ENCODE measurements at places on chromosomes 6 and 20.

DNA sequence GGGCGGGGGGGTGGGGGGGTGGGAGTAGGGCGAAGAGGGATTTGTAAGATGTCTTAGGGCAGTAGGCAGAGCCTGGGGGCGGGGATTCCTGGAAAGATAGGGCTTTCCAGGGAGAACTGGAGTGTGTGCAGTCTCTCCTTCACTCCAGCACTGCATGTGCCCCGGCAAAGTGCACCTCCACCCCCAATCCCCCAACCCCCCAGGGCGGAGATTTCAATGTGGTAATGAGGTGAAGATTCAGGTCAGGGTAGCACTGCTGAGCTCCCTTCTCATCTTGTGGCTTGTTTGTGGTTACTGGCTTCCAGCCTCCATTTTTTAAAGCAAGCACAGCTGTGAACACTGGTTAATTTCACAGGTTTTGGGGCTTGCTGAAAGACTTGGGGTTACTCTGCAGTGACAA is 5.9 kb downstream of the TMEM239 start:
- no peak for DNase-seq

- DNase-seq: peak; percentile 85
Measured at GRCh38 chr6:4059115-4059777, 19.7 kb downstream of the FAM217A start.

DNA sequence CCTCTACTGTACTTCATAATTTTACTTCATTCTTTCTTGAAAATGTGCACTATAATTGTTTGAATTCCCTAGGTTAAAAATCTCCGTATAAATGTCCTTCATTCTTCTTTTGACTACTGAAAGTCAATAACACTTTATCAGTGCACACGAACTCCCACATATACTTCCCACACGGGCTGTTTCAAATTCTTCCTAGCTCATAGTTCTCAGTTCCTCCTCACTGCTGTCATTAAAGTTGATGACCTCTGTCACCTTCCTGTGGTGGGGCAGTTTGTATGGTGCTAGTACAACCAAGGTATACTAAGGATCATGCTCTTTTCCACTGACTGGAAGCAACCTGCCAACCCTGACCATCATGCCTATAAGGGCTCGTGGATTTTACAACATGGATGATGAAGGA is 40.0 kb upstream of the CD2AP start:
- DNase-seq: no peak

- DNase-seq: no peak
Measured at GRCh38 chr6:12150812-12151432, 138.8 kb downstream of the HIVEP1 start.

GRCh38 chr20:63574829-63575743 is 1.0 kb upstream of the HELZ2 start:
- no peak for DNase-seq

- no peak for DNase-seq
Measured at GRCh38 chr6:85810558-85810957, 167.9 kb upstream of the SYNCRIP start.

- no peak for DNase-seq
Measured at GRCh38 chr6:71879016-71879415, 7.3 kb upstream of the RIMS1 start.

- peak; percentile 95 for DNase-seq
Measured at GRCh38 chr6:127366282-127367022, 23.0 kb upstream of the ECHDC1 start.

- DNase-seq: no peak
Measured at GRCh38 chr20:13105039-13105438, 96.3 kb downstream of the SPTLC3 start.

DNA sequence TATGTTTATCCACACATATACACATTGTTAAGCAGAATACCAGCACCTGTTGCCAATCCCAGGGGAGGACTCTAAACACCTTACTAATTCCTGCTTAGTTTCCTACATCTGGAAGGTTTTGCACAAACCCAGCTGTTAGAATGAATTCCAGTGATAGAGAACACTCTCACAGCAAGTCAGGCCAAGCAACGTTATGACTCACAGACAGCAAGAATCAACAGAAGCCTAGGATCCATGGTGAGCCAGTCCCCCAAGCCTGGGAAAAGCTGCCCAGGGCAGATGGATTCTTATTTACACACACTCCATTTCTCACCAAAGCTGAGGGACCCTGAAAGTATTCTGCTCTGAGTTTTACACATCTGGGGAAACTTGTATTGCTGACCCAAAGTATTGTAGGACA is 291.7 kb downstream of the SLC35F1 start:
- DNase-seq: no peak

DNA sequence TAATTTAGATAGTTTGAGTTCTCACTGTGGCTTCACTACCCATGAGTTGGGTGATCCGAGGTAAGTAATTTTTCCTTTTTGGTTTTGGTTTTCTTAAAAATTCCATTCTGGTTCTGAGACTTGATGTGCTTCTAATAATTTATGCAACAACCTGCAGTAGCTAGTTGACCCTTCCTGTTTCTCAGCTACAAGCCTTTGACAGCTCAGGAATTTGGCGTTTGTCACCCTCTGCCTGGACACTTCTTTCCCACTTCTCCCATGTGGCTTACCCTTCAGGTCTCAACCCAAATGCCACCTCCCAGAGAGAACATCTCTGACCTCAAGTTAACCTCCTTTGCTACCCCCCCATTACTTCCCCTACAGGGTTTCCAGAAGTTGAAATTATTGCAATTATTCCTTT is 49.7 kb upstream of the TSHZ2 start:
- no peak for DNase-seq

Data from hepatic stellate cell (primary cell).